HFFc6 (cell line): ENCODE measurements at places on chromosomes 7 and 10.

GRCh38 chr7:82760831-82761230 is 317.3 kb upstream of the CACNA2D1 start:
- no peaks in the 10 kb centered on the region; the same call in 1 of the 2 replicates for H3K27me3 ChIP-seq
- H3K27ac ChIP-seq = no peak overlapping the region
- peaks cover 23% of the 10 kb centered on the region for H3K4me1 ChIP-seq
- no peak for DNase-seq
- no peak overlapping the region for H3K4me3 ChIP-seq

- no peaks in the 10 kb centered on the region; the same call in 1 of the 2 replicates for H3K27me3 ChIP-seq
- H3K36me3 ChIP-seq = peaks cover 21% of the 10 kb centered on the region
- no peak for DNase-seq
- H3K27ac ChIP-seq = no peak overlapping the region
- H3K4me1 ChIP-seq = no peaks in the 10 kb centered on the region
Observed at GRCh38 chr10:120873741-120874140, 22.6 kb downstream of the WDR11 start.

- no peaks in the 10 kb centered on the region for H3K4me1 ChIP-seq
- H3K27me3 ChIP-seq = peaks cover 2% of the 10 kb centered on the region
- H3K27ac ChIP-seq = no peak overlapping the region
Observed at GRCh38 chr7:83413424-83413823, 235.5 kb downstream of the SEMA3E start.

GRCh38 chr7:69682518-69682917 is 84.2 kb downstream of the AUTS2 start:
- H3K4me3 ChIP-seq = no peak overlapping the region
- DNase-seq = no peak
- 0 out of 2 replicates have a peak, but pooled peaks cover 4% of the 10 kb centered on the region for H3K36me3 ChIP-seq
- H3K27ac ChIP-seq = no peak overlapping the region
